NCI-H460 (cell line): ENCODE measurements at places on chromosomes 3 and 15.

GRCh38 chr3:24360957-24361356 is 133.7 kb downstream of the THRB start:
- no peak for DNase-seq

DNA sequence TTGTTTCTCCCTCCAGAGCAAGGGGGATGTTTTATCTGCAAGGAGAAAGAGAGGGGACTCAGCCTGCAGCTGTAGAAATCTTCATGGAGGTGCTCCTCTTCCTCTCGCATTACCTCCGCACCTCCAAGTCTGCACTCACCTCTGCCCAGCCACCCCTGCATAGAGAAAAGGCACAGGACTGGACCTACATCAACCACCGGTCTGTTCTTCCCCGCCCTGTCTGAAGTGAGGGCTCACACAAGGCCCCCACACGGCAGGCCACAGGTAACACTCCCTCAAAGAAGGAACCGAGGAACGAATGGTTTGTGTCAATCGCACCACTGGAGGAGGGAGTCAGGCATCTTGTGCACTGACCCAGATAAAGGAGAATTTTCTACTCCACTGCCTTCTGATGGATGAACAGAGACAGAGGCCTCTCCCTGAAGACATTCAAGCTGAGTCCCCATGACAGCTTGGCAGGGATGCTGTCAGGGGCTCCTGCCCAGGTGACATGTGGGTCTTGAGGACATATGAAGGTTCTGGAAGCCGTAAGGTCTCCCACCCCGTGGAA is 260.3 kb downstream of the XXYLT1 start:
- no peak for DNase-seq

DNA sequence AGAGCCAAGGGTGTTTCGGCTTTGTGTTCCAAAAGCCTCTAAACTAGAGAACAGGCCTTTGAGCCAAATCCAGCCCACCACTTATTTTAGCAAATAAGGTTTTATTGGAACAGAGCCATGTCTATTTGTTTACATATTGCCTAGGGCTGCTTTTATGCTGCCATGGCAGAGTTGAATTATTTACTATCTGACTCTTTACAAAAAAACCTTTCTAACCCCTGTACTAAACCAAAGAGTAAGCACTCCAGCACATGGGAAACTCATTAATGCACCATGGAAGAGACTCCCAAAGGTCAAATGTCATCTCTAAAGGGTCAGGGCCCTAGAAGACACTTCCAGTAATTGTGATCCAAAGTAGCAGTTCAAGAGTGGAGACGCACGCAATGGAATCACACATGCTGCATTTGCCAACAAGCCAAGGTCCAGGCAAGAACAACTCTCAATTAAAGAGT is 22.3 kb downstream of the OSBPL10 start:
- DNase-seq: no peak

DNA sequence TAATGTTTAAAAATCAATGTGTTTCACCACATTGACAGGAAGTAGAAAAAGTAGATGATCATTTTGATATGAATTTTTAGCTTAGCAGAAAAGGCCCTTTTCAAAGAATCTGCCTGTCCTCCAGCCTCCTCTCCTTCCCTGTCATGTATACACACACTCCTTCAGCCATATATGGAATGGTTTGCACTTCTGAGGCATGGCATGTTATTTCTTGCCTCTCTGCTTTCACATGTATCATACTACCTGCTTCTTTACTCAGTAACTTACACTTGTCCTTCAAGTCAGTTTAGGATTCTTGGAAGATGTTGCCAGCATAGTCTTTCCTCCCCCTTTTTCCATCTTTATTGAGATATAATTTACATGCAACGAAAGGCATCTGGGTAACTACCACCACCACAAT is 79.0 kb downstream of the REC114 start:
- DNase-seq: no peak

DNA sequence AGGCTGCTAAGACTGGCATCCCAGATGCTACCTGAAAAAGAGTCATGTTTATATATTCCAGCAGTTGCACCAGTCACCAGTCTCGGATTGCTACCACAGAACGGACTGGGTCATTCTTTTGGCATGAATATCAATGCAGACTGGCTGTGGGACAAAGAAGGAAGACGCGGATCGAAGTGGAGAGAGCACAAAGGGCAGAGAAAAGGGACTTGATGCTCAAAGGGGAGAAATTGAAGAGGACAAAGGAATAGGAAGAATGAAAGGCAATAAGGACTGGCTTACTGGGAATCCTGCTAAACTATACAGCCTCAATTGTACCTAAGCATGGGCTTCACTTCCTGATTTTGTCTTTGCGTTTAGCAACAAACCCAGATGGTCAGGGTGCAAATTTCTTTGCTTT is 15.3 kb upstream of the DIS3L start:
- no peak for DNase-seq

- DNase-seq: no peak
Observed at GRCh38 chr3:191727338-191727737, 266.4 kb downstream of the PYDC2 start.

- no peak for DNase-seq
Observed at GRCh38 chr3:55654123-55654760, 167.1 kb upstream of the WNT5A start.

DNA sequence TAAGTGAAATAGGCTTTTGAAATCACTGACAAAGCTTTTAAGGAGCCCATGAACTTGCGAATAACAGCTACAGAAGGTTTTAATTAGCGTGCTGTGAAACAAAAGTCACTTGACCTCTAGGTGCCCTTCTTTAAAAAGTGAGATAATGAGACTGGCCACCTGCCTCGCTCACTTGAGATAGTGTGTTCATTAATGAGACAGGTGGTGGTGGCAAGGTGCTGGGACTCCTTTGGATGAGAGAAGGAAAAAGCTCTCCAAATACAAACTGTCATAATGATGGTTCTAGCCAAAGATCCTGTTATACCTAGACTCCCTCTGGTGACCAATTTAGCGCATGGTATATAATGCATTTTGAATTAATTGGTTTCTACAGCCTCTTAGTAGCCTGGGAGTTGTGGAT is 22.7 kb upstream of the IREB2 start:
- no peak for DNase-seq

- peak; percentile 90 for DNase-seq
Observed at GRCh38 chr15:68820295-68821189, at the start of gene ANP32A. TSS of gene ANP32A (minus strand) at chr15:68820895. CDS start at chr15:68820751, 144 bp downstream.

GRCh38 chr3:23071758-23072157 is 131.4 kb upstream of the UBE2E2 start:
- DNase-seq: no peak

GRCh38 chr3:193829781-193830180 is 236.8 kb downstream of the OPA1 start:
- DNase-seq: no peak

GRCh38 chr3:41075975-41076374 is 123.3 kb upstream of the CTNNB1 start:
- no peak for DNase-seq

DNA sequence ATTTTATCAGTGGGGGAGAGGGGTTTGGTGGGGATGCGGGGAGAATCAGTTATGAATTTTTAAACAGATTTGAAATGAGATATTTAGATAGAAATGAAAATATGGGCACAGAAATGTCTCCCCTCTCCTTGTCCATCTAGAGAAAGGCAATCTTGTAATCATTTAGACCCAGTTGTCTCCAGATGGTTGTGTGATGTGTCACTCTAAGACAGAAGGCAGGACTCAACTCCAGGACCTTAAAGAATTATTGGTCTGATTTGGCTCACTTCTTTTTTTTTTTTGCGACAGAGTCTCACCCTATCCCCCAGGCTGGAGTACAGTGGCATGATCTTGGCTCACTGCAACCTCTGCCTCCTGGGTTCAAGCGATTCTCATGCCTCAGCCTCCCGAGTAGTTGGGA is 77.2 kb downstream of the EOMES start:
- no peak for DNase-seq

GRCh38 chr15:52180196-52180835 is 10.9 kb downstream of the GNB5 start:
- DNase-seq: no peak

DNA sequence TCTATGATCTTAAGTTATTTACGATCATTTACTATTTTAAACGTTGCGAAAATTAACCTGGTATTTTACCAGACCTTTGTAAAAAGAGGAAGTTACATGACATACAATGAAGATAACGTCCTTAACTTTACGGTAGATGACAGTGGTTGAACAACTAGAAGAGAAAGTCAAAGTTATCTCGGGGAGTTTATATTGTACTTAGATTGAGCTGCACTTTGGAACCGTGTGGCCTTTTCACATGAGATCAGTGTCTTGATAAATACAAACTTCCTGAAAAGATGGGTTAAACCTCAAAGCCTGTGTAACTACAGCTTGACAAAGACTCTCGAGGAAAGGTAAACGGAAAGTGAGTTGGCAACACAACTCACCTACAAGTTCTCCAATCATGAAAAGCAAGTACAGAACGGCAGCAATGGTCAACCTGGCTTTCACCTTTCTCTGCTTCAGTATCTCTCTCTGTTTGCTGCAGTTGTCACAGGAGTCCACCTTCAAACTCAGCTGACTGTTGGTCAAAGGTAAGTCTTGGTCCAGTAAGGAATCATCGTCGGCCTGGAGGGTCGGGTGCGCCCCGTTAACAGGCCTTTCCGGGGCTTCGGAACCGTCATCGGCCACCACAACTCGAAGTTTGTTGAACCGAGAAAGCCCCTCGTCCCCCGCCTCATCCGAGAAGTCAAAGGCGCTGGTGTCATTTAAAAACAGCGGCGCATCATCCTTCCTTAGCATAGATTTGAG is 793 bp downstream of the SLC30A4 start:
- no peak for DNase-seq

DNA sequence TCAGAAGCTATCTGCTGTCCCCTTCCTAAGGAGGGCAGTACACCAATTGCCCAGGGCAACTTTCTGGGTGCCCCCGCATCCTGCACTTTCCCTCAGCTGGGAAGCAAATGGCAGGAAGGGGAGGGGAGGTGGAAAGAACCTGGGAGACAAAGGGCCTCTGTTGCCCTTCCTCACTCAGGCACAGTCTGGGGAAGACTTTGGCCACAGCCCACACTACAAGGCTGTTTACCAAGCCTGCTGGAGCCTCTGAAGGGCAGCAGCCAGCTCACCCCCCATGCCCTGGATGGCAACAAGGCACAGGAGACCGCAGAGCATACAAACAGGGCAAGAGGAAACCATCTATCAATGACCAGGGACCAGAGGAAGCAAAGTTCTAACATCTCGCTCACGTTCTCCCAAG is 42.4 kb downstream of the ARRDC4 start:
- DNase-seq: no peak

DNA sequence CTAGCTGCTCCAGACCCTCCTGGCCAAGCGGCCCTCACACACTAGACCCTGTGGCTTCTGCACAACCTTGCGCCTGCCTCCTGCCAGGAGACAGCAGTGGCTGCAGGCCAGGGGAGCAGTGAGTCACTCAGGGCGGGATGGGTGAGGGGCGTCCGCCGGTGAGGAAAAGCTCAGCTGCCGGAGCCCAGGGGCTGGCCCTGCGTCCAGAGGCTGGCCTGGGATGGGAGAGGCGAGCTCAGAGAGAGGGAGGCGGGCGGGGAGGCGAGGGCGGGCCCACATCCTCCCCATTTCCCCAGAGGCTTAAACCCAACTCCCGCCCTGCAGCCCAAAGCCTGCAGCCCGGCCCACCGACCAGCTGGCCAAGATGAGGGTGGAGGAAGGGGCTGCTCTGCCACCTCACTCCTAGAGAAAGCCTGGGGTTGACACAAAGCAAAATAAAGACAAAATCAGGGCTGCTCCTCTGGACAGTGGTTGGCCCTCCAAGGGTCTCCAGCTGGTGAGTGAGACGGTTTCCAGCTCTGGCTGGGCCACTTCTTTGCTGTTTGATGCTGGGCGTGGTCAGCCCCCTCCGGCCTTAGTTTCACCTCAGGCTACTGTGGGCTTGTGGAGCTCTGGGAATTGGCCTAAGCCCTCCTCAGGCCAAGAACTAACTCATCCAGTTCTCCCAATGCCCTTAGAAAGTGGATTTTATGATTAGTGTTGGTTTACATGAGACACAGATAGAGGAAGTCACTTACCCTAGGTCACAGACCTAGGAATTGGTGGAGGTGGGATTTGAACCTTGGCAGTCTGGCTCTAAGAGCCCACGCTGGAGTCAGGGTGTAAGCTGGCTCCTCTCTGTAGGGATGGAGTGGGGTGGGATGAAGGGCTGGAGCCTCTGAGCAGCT is 50.6 kb downstream of the IQSEC1 start:
- peak; percentile 41 for DNase-seq

DNA sequence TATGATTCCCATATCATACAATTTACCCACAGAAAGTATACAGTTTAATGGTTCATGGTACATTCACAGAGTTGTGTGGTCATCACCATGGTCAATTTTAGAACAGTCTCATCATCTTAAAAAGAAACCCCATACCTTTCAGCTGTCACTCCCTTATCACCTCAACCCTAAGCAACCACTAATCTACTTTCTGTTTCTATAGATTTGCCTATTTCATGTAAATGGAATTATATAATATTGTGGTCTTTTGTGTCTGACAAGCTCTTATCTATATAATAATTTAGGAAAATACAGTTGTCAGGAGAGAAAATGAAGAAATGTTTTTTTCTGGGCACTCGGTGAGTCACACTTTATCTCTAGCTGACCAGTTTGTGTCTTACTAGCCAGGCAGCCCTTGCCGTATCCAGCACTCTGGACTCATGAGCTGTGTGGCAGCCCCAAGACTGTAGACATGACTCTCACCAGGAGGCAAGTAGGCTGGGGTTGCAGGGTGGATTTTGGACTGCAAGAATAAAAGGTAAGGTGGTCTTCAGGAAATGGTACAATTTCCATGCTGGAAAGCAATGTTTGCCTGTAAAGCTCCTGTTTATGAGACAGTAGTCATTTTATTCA is 234.6 kb downstream of the THRB start:
- no peak for DNase-seq

DNA sequence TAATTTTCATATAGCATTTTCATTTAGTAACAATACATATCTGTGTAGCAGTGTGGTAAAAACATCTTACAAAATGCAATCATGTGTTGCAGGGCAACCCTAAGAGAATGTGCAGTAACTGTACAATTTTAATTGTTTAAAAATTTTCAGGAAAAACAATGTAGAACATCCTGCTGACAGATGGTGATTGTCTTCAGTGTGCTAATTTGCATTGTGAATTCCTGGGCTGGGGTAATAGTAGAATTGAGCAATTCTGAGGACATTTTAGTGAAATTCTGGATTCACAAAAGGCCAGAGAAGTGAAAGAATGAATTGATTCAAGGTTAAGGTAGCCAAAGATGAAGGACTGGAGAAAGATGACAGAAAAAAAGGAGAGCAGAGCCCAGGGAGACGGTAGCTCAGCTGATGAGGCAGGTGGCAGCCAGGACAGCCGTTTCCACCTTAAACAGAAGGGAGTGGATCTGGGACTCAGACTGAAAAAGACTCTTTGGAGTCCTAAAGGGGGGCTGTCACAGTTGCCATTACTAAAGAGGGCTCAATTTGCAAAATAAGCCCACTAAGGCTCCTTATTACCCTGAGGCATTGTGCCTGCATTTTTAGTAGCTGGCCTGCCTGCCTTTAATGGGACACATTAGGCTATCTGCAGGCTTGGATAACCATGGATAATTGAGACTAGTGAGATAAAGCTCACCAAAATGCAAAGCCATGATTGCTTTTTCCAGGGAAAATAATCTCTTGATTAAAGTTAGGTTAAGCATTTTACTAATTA is 8.6 kb downstream of the MAP3K13 start:
- DNase-seq: no peak

GRCh38 chr15:73626072-73626471 is 7.1 kb downstream of the NPTN start:
- DNase-seq: no peak
